ENCODE measurements at places on chromosomes 2 and 18.

DNA sequence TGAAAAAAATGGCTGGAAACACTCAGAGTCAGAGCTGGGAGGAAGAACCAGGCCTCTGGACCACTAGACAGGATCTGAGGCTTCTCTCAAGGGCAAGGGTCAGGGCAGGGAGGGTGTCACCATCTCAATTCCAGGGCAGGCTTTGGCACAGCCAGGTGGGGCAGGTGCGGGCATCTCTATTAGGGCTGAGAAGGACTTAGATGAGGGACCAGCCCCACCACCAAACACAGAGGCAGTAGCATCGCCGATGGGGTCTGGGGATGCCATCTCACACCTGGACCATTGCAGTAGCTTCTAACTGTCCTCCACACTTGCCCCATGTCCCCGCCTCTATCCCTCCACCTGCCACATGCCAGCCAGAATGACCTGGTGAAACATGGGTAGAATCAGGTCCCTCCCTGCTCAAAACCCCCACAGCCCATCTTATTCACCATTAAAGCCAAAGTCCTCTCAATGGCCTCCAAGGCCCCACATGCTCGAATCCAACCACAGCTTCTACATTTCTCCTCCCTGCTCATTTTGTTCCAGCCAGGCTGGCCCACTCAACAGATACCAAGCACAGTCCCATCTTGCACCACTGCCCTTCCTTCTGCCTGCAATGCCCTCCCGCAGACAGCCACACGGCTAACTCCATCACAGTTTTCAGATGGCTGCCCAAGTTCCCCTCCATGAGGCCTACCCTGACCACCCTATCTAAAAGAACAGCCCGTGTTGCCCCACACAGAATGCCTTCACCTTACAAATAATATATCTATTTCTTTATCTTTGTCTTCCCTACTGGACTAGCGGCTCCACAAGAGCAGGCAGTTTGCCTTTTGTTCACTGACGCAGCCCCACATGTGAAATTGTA, 177.4 kb downstream of the SMAD2 start:
- DNase-seq: no peak

DNA sequence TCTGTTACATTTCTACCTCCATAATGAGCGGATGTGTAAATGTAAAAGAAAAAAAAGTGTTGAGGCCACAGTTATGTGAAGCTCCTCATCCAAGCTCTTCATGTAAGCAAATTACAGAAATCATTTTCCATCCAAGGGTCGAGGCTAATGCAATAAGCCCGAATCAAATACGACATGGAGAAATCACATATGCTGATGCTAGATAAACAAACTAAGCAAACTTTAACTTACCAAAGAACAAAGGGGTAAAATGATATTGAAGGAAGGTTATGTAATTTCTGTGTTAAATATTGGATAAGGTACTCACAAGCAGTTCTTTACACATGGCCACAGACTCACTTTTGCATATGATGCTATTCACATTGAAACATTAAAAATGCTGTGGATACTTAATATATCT, 310.2 kb upstream of the ID2 start:
- no peak for DNase-seq

- no peak for DNase-seq
Observed at GRCh38 chr2:17101091-17101490, 417.1 kb downstream of the RAD51AP2 start.

GRCh38 chr2:86221066-86221684, 21.9 kb downstream of the MRPL35 start:
- DNase-seq: no peak

GRCh38 chr2:140801311-140801710, 1329.5 kb downstream of the LRP1B start:
- DNase-seq: no peak

DNA sequence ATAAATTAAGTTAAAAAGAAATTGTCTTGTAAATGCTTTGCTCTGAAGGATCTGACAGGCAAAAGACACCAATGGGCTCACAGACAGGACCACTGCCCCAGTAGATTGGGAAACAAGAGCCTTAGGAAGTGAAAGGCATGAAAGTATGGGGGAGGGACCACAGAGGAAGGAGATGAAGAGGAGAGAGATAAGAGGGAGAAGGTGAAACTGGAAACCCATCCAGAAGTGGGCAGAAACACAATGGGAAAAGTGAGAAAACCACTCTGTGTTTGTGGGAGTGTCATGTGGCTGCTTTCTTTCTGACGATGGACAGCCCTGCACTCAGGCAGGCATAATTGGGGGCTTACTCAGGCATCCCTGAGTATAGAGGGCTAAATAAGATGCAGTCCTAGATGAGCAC, 101.5 kb upstream of the STON1 start:
- DNase-seq: no peak

- no peak for DNase-seq
Observed at GRCh38 chr2:85678377-85678776, 10.4 kb upstream of the SFTPB start.

GRCh38 chr18:79857082-79857671, 59.4 kb downstream of the KCNG2 start:
- DNase-seq: peak; percentile 19

DNA sequence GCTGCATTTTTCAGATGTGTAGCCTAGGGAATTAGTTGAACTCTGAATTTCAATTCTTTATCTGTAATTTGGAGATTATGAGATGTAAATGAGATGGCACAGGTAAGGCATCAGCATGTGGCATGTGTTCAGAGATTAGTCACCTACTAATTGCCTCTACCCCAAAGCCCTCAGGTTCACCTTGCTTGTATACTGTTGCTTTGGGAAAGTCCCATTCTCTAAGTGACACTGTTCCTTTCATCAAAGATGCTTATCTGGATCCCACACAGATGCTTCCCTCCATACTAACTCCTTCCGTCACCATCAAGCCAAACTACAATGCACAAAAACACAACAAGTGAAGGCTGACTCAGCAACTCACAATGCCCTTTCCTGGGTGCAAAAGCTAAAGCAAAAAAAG, 143.7 kb downstream of the LRATD1 start:
- DNase-seq: no peak

DNA sequence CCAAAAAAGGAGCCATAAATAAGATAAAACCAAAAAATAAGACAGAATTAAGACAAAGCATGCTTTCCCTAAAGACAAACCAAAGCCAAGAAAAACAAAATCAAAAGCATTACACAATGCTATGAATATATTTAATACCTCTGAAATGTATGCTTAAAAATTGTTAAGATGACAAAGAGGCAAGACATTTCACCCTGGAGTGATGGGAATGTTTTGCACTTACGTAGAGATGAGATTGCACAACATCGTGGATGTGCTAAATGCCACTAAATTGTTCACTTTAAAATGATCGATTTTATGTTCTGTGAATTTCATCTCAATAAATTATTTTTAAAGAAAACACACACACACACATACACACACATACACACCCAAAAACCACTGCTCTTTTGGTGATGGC, 386.6 kb upstream of the KLHL29 start:
- no peak for DNase-seq

- no peak for DNase-seq
Observed at GRCh38 chr2:21970971-21971370, 847.2 kb downstream of the TDRD15 start.

DNA sequence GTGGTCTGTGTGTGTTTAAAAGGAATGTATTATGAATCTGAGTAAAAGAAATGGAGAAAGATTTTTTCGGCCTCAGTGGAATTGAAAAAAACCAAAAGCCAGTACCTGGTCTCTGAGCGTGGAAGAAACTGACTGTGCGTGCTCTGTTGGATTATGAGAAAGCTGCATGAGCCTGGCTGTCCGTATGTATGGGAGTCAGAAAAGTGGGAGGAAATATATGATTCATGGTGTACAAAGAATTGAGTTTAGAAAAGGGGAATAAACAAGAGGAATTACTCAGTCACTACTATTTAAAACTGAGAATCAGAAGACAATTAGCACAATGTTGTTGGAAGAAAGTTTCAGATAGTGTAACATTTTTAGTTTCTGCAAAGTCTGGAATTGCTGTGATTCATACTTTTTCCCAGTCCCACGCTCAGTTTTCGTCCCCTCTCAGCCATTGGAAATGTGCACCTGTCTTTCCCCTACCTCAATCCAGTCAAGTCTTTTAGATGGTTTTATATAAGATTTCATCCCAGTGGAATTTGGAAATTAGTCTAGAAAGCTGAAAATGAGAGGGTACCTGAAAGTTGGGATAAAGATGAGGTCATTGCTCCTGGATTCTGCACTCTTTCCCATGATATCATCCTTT, 66.4 kb upstream of the CHMP1B start:
- DNase-seq: no peak

DNA sequence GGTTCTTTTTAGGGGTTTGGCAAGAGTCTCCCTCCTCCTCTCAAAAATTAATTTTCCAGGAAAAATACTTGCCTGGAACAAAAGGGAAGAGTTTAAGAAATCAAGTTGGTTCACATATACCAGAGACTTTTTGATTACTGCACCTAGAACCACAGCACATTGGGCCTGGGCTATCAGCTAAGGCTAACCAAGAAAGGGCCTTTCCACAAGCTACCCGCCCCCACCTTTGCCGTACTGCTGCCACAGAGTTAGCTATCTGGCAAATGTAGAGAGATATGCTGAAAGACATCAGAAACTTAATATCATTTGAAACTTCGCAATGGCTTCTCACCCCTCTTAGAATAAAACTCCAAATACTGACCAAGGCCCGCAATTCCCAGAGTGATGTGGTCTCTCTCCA, 76.9 kb downstream of the AAK1 start:
- DNase-seq: no peak

- DNase-seq: peak; percentile 7
Observed at GRCh38 chr2:218569661-218570500, 1.2 kb downstream of the CNOT9 start.
